ENCODE measurements at places on chromosomes 3 and 15.

- no peak for DNase-seq
These were observed 155.9 kb upstream of the BCL6 start for GRCh38 chr3:187900993-187901755.

- DNase-seq: no peak
These were observed 39.6 kb downstream of the CORO2B start for GRCh38 chr15:68618394-68618793.

GRCh38 chr3:151916781-151917180 is 43.3 kb downstream of the SUCNR1 start:
- DNase-seq: no peak

- peak; percentile 29 for DNase-seq
These were observed 300.1 kb downstream of the ROBO1 start for GRCh38 chr3:79467721-79468120.

DNA sequence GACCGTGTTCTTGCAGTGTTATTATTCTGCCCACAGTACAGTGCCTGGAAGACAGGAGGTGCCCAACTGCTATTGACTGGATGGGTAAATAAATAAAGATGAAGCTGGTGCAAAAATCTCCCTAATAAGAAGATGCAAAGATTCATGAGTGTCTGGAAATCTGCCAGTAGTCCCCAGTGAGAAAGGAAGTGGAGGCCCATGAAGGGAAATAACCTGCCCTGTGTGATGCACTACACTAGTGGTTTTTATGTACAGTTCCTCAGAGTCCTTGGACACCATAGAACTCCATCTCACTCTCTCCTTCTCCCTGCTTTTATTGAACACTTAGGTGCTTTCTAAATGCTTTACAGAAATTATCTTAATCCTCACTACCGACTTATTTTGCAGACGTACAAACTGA is 8.3 kb upstream of the SUCLG2 start:
- DNase-seq: no peak

DNA sequence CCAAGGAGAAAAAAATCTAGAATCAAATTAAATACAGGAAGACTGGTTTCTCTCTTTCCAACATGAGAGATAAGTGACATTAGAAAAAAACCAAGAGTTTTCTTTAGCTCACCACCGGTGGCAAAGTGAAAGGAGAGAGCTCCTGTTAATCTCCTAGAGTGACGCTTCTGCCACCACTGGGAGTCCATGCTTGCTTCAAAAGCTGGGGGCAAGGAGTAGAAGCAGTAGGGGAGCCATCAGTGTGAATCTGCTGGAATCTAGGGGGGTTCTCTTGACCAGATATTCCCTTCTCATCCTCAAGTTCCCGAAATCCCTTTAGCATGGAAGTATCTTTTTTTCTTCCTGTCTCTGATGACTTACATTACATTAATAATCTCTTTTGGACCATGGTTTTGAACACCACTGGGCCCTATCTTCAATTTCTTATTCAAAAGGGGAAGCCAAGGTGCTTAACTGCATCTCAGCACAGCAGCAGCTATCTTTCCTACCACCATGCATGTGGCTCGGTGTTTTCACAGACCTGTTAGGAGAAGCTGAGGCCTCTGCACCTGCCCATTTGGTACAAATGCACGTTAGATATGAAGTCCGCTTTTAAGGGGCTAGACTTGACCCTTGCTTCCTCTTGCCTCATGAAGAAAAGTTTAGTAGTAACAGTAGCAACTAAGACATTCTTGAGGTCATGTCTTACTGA is 6.6 kb upstream of the ICE2 start:
- DNase-seq: no peak

DNA sequence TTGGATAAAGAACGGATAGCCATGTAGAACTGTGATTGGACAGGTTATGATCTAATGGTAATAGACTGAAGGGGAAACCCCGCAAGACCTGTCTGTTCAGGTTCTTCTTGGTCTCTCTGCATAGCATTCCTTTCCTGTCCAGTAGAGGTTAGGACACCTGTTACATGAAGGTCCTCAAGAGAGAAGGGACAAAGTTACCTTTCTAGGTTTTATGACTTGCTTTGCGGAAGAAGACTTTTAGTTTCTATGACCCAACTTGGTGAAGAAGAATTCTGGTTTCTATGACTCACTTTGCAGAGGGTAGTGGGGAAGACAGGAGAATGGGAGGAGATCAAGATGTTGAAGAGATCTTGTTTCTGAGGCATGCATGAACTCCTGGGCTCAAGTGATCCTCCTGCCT is 97.9 kb upstream of the C3orf80 start:
- no peak for DNase-seq

- peak; percentile 24 for DNase-seq
These were observed 30.6 kb downstream of the INTS14 start for GRCh38 chr15:65580287-65580686.

DNA sequence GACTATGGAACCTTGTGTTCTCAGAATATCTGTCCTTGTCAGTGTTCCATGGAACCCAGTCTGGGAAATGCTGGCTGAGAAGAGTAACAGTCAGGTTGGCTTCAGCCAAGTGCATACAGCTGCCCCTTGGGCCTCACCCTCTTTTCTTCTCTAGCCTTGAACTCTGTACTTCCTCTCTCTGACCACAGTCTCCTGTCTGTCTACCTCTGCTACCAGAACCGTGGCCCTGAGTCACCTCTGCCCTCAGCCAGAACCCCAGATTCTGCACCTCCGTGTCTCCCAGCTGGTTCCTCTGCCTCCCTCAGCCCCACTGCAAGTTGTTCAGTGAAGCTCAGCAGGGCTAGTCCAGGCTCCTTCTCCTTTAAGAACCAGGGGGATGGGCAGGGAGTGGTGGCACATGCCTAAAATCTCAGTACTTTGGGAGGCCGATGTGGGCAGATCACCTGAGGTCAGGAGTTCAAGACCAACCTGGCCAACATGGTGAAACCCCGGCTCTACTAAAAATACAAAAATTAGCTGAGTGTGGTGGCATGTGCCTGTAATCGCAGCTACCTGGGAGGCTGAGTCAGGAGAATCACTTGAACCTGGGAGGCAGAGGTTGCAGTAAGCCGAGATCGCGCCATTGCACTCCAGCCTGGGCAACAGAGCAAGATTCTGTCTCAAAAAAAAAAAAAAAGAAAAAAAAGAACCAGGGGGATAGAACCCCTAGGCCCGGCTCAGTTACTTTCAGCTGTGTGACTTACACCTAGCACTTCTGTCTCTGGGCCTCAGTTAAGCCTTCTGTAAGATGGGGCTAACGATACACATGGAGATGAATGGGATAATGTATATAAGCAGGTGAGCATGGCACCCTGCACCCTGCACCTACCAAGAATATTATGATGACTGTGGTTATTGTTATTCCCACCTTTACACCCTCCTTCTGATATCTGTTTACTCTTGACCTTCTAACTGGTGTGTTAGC is 24.3 kb upstream of the TATDN2 start:
- no peak for DNase-seq

- no peak for DNase-seq
These were observed 2.4 kb downstream of the COLQ start for GRCh38 chr3:15519096-15519495.

- no peak for DNase-seq
These were observed 219.2 kb upstream of the P2RY1 start for GRCh38 chr3:152615681-152616080.

DNA sequence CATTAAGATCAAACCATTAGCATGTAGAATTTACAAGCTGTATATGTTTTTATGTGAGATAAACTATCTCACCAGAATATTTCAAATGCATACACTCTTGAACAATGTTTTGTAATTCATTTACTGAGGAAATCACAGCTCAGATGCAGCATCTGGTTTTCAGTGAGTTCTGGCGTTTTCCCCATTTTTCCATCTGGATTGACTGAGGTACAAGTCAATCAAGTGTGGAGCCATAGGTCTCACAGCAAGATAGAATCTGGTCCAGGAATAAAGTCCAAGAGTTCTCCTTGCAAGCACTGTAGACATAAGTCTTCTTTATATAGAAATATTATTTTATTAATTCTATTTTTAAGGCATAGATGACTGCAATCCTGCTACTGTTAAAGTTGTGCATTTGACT is 219.3 kb downstream of the ZBBX start:
- DNase-seq: no peak

DNA sequence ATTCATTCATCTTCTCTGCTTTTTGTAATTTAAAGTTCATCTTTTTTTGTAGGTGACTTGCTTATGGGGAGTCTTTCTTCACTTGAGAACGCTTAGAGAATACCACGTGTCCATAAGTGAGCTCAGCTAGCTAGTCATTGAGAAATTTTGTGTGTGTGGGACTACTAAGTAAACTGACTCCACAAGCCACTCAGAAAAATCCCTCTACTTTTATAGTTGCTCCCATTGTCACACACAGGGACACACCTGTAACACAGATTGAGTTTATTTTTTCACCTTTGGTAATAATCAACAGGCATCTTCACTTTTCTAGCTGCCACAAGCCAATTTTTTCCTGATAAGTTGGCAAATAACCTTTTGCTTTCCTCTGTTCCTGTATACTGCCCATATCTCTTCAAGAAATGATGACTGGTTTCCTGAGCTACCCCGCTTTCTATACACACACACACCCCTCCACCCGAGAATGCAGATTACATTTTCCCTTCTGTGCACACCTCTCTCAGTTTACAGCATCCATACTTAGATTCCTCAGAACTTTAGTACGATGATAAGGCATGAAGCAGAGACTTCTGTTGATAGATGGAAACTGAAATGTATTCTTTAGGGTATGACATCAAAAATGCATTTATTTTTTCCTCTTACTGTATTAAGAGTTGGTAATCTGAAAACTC is 4.6 kb downstream of the TSC22D2 start:
- no peak for DNase-seq

DNA sequence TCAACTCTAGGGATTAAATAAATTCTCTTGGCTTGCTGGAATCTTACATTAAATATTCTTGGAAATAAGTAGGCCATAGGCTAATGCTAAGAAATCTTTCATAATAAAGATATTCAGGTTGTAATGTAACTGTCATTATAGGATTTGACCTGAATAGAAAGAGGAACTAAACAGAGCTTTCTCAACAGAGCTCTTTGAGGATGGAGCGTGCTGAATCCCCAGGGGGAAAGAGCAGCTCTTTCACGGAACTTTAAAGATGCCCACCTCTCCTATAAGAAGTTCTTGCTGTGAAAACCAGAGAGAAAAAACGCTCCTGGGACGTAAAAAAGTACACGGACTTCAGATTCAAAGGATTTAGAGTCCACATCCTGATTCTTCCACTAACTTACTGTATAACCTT is 77.9 kb downstream of the NTRK3 start:
- DNase-seq: no peak

DNA sequence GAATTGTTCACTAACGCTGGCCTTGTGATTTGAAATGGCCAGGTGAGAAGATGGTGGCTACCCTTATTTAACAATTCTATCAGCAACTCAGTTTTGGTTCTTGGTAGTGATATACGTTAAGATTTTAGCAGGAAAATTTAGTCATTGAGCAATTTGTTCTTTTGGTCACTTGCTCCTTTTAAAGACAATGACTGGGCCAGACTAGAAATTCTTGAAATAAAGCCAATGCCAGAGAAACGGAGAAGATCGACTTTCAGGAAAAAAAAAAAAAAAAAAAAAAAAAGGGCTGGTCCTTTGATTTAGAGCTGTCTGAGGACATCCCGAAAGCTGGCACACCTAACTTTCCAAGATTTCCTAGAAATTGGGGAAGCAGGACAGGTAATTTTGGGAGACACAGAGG is 178.5 kb downstream of the FNDC3B start:
- DNase-seq: peak; percentile 5

DNA sequence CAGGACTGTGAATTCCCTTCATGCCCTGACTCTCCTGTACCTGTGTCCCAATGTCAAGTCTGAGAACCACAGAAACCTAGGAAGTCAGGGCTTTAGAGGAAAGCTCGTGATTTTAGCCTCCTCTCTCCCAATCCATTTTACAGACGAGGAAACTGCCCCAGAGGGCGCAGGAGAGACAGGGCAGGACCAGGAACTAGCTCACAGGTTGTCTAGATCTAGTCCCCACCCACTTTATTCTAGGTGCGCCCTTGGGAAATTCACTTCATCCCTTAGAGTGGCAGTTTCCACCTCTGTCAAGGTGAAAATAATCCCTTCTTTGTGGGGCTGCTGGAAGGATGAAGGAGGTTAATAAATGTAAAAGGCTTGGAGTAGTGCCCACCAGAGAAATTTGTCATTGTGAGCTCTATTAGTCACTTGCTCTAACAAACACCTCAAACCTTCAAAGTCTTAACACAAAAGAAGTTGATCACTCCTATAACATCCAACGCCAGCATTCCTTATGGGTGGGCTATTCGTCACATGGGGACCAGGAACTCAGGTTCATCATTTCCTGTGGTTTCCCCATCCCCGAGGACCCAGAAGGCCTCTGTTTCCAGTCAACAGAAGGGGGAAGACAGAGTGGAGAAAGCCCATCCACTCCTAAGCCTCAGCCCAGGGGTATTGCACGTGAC is 282.3 kb downstream of the XXYLT1 start:
- DNase-seq: no peak

GRCh38 chr3:186594591-186595113 is 18.2 kb upstream of the AHSG start:
- DNase-seq: no peak

GRCh38 chr15:40831861-40832260 is 3.4 kb upstream of the PPP1R14D start:
- no peak for DNase-seq

GRCh38 chr15:53246404-53246803 is 456.3 kb upstream of the ONECUT1 start:
- DNase-seq: no peak

- DNase-seq: no peak
These were observed 23.4 kb downstream of the DZIP1L start for GRCh38 chr3:138092023-138092422.

GRCh38 chr3:157063926-157064325 is 96.0 kb downstream of the CCNL1 start:
- no peak for DNase-seq

DNA sequence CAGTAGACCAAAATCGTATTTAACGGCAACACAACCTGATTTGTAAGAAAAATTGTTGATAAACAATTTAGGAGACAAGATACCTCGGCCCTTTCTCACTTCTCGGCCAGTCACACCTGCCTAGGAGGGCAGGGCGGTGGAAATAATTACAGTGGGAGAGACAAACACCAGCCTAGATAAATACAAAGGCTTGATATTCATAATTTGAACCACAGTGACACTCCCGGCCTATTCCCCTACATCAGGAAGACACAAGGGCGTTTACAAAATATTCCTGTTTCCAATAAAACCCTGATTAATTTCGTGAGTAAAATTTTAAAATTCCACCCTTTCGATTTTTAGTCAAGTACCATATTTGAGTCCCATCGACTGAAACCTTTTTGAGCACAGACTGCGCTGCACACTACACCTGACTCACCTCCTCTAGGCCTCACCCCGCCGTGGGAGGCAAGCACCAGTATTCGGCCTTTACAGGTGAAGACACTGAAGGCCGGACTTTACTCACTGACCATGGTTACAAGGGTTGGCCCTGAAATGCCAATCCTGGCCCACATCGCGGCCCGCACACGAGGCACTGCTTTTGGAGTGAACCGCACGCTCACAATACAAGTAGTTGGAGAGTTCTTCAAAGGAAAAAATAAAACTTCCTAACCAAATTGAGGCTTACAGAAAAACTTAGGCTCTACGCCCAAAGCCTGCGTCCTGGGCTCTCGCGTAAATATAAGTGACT is 794 bp downstream of the ARPP19 start:
- peak; percentile 52 for DNase-seq
